ENCODE measurements at places on chromosomes 3 and 15.

- no peak for DNase-seq
These were observed 155.2 kb upstream of the C2CD4B start for GRCh38 chr15:62320259-62320658.

GRCh38 chr15:40941528-40942336, 11.5 kb upstream of the CHAC1 start:
- DNase-seq = peak; percentile 67

GRCh38 chr15:66931768-66932633, 133.4 kb upstream of the SMAD3 start:
- DNase-seq = peak; percentile 77

GRCh38 chr3:194312743-194313281, 38.3 kb downstream of the CPN2 start:
- DNase-seq = peak; percentile 89

- no peak for DNase-seq
These were observed 5.9 kb downstream of the ISG20 start for GRCh38 chr15:88644741-88645140.

- DNase-seq = no peak
These were observed 21.8 kb downstream of the UMPS start for GRCh38 chr3:124752051-124752450.

- DNase-seq = no peak
These were observed 143.2 kb upstream of the UMPS start for GRCh38 chr3:124587053-124587408.

GRCh38 chr15:85751291-85752123, 43.2 kb downstream of the KLHL25 start:
- DNase-seq = no peak

GRCh38 chr3:87307805-87308204, 31.4 kb upstream of the POU1F1 start:
- DNase-seq = peak; percentile 35

Measured in choroid plexus epithelial cell (primary cell).